ENCODE measurements at places on chromosomes 13 and 19.

DNA sequence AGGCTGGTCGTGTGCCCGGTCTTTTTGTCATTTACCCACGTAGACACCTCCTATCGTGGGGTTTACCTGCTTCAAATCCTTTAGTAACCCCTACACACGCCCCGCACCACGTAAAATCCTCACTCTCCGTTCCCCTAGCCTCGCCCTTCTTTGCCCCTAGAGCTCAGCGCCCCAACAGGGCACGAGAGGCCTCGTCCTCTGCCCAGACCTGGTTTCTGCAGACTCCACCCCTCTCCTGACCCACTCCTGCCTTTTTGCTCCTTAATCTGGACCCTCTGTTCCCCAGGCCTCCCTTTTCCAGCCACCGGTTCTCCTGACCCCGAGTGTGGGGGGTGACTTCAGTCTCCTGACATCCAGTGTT is 412 bp downstream of the ZNF528 start:
- no peak for DNase-seq

GRCh38 chr19:33406521-33407139 is 33.1 kb downstream of the CEBPG start:
- DNase-seq, result peak; percentile 20

DNA sequence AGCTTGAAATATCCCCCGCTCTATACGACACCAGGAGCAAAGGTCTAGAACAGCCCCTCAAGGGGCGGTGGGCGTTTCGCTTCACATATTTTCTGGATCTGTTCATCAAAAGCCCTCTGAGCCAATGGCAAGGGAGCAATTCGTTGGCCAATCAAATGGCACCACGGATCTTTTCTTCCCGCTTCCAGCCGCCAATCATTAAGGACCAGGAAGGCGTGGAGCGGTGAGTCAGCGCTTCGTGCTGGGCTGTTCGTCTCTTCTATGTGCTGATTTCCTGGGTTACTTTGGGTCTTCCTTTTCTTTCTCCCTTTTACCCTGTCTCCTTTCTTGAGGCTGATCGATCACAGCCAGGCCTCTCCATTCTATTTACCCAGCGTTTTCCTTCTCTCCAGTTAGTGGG is at the start of gene NLRP4:
Gene NLRP4 (plus strand): TSS at position 201 of the 400 bp plus-strand sequence. CDS start 15,541 bp downstream, outside the sequence.
- no peak for DNase-seq

- DNase-seq, result no peak
These were observed 9.5 kb downstream of the EVI5L start for GRCh38 chr19:7839476-7839875.

- no peak for DNase-seq
These were observed 89.0 kb downstream of the TEX29 start for GRCh38 chr13:111409413-111409812.

GRCh38 chr13:76799696-76800095 is 86.5 kb downstream of the KCTD12 start:
- no peak for DNase-seq

DNA sequence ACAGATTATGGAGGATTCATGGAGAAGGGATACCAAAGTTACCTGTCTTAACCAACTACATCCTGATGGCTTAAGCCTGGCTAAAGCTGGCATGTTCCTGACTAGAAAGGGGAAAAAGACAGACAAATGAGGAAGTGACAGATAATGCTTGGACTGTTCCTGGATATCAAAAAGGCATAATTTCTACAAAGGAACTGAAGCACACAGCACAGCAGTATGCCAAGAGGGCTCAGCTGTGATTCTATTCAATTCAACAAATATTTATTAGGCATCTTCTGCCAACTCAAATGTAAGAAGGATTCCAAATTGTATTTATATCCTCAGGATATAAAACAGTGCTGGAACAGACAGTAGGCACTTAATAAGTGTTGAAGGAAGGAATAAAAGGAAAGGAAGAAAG is 59.5 kb downstream of the KLF12 start:
- no peak for DNase-seq

DNA sequence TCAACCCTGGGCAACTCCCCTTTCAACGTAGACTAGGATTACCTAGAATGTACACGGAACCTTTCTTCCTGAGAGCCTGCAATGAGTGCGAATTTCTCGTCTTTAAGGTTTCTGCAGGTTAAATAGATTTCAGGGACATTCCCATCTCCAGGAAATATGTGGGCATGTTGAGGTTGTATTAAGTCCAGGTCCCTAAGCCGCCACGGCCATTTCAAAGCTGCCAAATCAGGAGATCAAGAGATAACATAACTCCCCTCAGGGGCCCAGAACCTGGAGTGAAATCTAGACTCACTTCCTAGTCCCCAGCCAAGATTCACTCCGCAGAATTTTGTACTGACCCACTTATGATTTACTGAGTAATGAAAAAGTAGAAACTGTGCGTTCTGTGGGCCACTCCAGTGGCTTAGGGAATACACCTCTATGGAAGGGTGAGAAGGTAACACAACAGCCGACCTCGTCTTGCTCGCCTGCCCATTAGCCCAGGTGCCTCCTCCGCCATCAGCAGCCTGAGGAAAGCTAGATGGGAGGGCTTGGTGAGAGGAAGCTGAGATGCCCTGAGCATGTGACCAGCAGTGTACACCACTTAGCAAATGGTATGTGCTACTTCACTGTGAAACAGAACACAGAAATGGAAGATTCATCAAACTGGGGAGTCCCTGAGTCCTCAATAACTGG is 98.5 kb upstream of the SOX1 start:
- no peak for DNase-seq

DNA sequence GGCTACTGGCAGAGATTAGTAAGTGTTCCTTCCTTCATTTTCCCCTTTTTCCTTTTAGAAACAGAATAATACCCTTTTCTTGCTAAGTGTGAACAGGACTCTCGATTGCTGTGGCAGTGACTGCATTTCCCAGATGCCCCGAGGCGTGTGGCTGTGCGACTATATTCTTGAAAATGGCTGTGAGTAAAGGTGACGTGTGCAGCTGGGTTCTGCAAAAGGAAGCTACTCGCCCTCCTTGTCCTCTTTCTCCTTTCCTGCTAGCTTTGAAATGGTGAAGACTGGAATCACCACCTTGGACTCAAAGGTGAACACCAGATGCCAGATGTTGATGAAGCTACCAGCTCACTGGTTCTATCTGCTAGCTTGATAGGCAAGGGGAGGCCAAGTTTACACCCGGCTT is 121.4 kb downstream of the MIPEP start:
- no peak for DNase-seq

- no peak for DNase-seq
These were observed 735.2 kb downstream of the LIG4 start for GRCh38 chr13:107480130-107480529.

GRCh38 chr19:7260161-7260560 is 34.1 kb downstream of the INSR start:
- no peak for DNase-seq

- no peak for DNase-seq
These were observed 11.8 kb downstream of the SH3GL1 start for GRCh38 chr19:4388337-4389063.

DNA sequence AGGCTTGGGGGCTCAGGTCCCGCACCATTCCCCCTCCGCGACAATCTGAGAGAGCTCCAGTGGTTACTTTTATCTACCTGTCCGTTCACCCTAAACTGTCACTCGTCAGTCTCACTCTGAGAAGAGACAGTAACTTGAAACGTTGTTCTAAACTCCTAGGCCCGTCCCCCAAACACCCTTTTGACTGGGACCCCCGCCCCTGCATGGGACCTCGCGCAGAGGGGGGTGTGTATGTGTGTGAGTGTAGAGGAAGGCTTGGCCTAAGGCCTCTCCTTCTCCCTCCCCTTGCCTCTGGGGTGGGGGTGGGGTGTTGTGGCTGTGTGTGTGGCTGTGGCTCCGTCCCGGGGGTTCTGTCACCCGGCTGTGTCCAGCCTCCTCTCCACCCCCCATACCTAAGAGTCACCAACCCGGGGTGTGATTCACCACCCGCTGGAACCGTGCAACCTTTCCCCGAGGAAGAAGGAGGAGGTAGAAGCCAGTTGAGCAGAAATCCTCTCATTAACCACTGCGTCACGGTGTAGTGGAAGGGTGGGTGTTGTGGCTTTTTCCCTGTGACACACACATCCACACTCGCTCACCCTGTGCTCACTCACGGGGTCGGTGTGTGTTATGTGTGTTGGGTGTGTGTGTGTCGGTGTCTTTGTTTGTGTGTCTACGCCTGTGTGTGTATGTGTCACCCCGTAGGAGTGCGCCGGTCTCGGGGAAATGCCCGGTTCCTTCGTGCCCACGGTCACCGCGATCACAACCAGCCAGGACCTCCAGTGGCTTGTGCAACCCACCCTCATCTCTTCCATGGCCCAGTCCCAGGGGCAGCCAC is 2.4 kb downstream of the FOSB start:
- DNase-seq, result no peak

GRCh38 chr19:16417660-16418596 is 53.8 kb downstream of the EPS15L1 start:
- DNase-seq, result no peak

DNA sequence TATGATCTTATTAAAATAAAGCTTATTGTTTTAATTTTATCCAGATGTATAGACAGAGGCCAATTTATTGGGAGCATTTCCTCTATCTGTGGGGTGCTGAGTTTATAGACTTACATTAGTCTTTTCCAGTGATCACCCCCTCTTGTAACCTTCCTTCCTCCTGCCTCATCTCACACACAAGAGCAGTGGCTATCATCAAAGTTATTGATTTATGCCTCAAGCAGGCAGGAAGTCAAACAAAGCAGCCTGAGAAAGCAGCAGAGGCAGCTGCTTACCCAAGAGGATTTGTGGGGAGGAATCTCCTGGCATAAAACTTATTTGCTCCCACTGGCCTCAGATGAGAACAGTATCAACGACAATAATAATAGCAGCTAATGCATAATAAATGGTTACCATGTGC is 26.3 kb upstream of the DCLK1 start:
- no peak for DNase-seq

DNA sequence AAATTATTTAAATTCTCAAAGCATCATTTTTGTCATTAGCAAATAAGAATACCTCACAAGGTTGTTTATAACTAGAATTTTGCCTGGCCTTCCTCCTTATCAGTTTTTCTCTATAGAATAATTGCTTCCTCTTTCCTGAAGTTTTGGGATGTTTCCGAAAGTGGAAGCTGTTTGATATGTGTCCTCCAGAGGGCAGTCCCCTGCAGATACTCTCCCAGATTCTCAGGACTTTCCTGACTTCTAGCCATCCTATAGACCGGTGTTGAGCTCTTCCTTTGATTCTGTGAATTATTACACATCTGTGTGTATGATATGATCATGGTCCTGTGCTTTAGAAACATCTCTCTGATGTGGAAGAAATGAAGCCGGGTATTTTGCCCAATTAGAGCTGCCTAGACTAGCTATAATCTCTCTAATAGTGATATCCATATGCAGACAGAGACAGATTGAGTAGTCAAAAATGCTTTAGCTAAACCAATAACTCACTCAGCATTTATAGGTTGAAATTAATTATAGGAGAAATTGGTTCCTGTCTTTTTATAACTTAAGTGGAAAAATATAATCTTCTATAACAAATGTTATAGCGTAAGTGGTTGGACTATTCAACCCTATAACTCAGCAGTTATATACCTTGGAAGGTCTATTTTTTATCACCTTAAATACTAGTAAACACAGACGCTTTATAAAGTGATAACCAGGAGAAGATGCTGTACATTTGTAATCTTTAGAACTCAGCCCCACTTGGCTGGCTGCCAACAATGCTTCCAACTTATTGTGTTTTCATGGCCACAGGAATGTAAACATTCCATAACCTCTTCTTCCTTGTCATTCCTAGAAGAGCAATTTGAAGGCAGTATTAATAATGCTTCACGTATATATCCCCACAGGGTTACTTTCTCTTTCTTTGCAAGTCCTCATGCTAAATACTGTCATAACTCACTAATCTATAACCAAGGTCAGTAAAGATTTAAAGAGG is 201.0 kb upstream of the RXFP2 start:
- DNase-seq, result no peak

- no peak for DNase-seq
These were observed 63.8 kb downstream of the KCTD15 start for GRCh38 chr19:33860312-33861090.

- DNase-seq, result no peak
These were observed 18.2 kb upstream of the OXGR1 start for GRCh38 chr13:97012251-97013048.

GRCh38 chr13:57992416-57992815 is 360.9 kb downstream of the PCDH17 start:
- no peak for DNase-seq

DNA sequence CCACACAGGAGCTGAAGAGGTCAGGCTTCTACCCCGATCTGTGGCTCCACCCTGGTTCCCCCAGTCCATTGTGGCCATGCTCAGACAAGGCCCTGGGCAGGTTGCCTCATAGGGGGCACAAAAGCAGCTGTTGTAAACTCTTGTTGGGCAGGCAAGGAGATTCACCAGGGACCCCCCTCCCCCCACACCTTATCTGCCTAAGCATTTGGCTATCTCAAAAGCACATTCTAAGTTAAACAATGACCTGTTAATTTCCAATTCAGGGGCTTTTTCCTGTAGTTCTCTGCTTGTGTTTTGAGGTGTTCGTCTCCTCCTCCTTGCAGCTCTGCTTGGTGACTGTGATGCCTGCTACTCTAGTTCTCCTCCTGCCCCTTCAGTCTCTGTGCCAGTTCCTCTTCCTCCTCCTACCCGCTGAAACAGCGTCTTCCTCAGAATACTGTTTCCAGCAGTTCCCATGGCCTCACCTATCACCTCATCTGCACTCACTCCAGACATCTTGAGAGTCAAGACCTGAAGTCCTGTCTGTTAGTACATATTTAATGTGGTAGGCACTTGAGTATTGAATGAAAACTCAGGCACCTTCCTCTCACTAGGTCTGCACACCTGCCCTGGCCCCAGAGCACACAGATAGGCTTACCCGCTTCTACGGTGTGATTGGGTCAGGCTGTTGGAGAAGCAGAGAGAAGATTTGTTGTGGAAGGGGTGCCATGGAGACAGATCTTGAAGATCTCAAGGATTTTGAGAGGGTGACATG is 31.7 kb downstream of the SPATA13 start:
- no peak for DNase-seq

DNA sequence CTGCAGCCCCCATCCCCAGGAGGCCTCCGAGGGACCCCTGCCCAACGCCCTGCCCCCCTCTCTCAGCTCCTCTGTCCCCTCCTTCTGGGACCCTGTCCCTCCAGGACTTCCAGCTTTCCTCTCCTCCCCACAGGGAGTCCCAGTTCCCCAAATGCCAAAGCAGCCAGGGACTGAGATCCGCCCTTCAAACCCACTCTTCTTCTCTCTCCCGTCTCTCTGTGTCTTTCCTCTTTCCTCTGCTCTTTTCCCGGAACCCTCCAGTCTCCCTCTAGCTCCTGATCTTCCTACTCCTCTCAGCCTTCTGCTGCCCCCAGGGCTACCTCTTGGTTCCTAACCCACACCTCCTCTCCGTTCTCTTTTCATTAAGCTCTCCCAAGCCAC is 377 bp downstream of the CA11 start:
- DNase-seq, result no peak

DNA sequence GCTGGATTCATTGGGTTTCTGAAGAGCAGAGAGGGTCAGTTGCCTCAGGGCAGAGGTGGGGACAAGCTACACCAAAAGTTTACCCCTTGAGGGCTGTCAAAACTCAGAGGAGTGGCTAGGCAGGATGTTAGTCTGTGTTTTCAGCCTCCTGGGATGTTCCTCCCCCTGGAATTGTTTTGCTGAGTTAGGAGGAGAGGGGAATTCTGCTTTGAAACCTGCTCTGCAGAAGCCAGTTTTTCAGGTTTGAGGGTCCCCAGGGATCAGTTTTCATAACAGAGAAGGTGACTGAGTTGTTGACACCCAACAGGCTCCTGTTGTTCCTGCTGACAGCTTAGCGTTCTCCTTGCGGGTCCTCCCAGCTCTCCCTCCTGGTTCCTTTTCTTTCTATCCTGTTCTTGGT is 121.9 kb upstream of the TMTC4 start:
- DNase-seq, result no peak

Measured in esophagus squamous epithelium (tissue), 5 donors.